Frontal cortex (tissue), 4 donors: ENCODE measurements at places on chromosomes 5 and 9. TPM values are rescaled to one million over a fixed set of nuclear protein-coding genes. Genes with fewer than 3 reads are reported as not detected.

- DNase-seq: no peak
Measured at GRCh38 chr5:144265643-144266247, 95.1 kb downstream of the KCTD16 start.

- DNase-seq: no peak
Measured at GRCh38 chr9:131656356-131657036, 83.4 kb downstream of the RAPGEF1 start.

GRCh38 chr5:89668821-89669220 is 740.7 kb downstream of the CETN3 start:
- DNase-seq: no peak

- DNase-seq: no peak
Measured at GRCh38 chr5:124951661-124952060, 205.2 kb upstream of the ZNF608 start.

- DNase-seq: peak; percentile 37
Measured at GRCh38 chr5:149618581-149619248, 37.4 kb downstream of the ARHGEF37 start.

DNA sequence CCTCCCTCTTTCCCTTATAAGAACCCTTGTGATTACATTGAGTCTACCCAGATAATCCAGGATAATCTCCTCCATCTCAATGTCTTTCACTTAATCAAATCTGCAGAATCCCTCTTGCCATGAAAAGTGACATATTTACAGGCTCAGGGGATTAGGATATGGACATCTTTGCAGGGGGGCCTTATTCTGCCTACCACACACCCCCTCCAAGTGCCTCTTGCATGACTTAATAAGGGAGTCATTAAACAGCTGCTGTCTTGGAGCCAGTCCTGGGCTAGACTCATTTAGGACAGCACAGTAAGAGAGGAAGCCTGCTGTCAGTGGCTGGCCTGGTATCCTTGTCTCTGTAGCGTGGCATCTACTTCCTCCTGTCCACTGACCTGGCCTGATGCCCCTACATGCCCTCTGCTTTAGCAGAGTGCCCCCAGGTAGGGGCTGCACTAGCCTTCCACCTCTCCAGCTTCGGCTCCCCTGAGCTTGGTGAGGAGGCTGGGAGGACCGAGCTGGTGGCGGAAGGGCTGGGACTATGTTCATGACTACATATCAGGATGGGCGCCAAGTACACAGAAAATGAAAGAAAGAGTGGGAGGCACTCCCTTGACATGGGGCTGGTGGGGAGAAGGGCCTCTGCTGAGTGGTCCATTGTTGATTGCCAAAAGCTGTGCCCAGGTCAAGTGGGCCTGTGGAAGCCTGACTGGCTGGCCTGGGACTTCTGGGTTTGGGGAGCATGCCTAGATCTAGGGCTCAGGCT is 17.2 kb downstream of the ENHO start:
- no peak for DNase-seq

- no peak for DNase-seq
Measured at GRCh38 chr9:22237497-22238363, 208.9 kb upstream of the DMRTA1 start.

GRCh38 chr5:115575167-115576070 is 26.9 kb downstream of the TICAM2 start:
- DNase-seq: no peak

DNA sequence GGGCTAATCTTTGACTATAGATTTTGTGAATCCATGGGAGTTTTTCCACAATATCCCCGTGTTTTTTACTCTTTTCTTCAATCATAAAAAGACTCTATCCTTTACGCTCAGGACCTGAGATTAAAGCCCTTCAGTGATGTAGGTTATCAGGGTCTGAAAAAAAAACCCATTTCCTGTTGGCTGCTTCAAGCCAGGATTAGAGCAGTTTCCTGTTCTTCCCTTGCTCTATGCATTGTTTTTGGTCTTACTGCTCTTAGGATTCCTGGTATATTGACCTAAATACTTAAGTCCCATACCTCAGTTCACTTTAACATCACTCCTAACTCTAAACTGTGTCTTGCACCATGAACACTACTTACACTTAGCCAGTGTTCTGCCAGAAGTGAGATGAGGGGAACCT is 319.3 kb upstream of the CHD1 start:
- no peak for DNase-seq

The MAT2B gene
- 37.1 TPM for total RNA-seq
